ENCODE measurements at places on chromosomes 13 and 19.

DNA sequence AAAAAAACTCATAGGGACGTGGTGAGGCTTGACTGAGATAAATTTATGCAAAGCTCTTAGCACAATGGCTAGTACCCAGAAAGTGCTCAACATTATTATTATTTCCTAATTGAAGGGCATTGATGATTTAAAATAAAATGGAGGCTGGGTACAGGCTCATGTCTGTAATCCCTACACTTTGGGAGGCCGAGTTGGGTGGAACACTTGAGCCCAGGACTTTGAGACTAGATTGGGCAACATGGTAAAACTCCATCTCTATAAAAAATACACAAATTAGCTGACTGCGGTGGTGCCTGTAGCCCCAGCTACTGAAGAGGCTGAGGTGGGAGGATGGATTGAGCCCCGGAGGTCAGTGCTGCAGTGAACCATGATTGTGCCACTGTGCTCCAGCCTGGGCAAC lies 49.6 kb downstream of the LRCH1 start:
- no peak for DNase-seq
- peaks cover 42% of the 10 kb centered on the region for H3K4me1 ChIP-seq
- H3K27me3 ChIP-seq: no peaks in the 10 kb centered on the region
- no peak overlapping the region for H3K4me3 ChIP-seq
- no peak overlapping the region for H3K27ac ChIP-seq
- H3K36me3 ChIP-seq: no peaks in the 10 kb centered on the region

DNA sequence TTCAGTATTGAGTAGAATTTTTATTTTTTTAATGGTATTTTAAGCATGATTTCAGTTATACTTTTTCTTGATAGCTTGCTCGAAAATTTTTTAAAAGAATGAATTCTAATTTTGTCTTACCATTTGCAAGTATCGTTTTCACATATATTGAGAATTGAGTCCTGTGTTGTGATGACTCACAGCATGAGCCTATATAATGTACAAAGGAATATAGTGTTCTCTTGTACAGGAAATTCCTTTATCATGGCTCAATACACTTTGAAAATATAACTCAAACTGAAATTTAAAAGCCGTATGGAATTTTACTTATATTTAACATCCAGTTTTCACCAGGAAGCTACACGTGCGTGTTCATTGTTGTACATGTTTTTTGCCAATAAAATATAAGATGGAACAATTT lies 161.1 kb upstream of the TMTC4 start:
- H3K4me3 ChIP-seq: no peak overlapping the region
- H3K4me1 ChIP-seq: no peaks in the 10 kb centered on the region
- no peaks in the 10 kb centered on the region for H3K36me3 ChIP-seq
- H3K27me3 ChIP-seq: no peaks in the 10 kb centered on the region

DNA sequence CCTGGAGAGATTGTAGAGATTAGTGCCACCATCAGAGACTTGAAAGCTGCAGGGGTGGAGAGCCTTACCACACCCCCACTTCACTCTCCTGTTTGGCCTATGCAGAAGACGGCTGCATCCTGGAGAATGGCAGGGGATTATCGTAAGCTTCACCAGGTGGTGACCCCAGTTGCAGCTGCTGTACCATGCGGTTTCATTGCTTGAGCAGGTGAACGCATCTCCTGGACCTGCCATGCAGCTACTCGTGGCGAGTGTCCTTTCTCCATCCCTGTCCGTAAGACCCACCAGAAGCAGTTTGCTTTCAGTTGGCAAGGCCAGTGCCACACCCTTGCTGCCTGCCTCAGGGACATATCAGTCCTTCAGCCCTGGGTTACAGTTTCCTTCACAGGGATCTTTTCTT lies 21.2 kb downstream of the PPP5C start:
- no peak for DNase-seq
- no peak overlapping the region for H3K4me3 ChIP-seq
- no peaks in the 10 kb centered on the region for H3K27me3 ChIP-seq
- H3K4me1 ChIP-seq: peaks cover 20% of the 10 kb centered on the region
- no peaks in the 10 kb centered on the region for H3K36me3 ChIP-seq

DNA sequence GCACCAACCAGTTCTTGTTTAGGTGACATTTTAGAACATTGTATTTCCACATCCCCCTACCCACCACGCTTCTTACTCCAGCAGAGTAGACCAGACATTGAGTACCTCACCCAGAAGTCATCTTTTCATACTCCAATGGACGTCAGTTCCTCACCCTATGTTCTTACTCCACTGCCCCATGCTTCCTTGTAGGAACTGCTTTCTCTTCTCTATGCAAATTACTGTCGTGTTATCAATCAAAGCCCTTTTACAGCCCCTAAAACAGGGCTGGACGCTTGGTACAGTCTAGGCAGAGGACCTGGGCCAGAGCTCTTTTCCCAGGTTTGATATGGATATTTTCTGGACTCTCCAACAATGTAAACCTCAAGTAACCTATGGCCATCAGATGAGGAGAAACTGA lies 58.2 kb downstream of the USP12 start:
- H3K4me1 ChIP-seq: no peaks in the 10 kb centered on the region
- H3K27ac ChIP-seq: no peak overlapping the region
- no peaks in the 10 kb centered on the region for H3K27me3 ChIP-seq
- no peak for DNase-seq
- H3K4me3 ChIP-seq: no peak overlapping the region

Measured in body of pancreas (tissue), 4 donors.